Thymus (tissue), 14 donors: ENCODE measurements at places on chromosomes 7 and 10. TPM values are rescaled to one million over a fixed set of nuclear protein-coding genes. Genes with fewer than 3 reads are reported as not detected.

Gene SHH
- total RNA-seq, result 0.05 TPM

- H3K36me3 ChIP-seq, result no peaks in the 10 kb centered on the region
- no peak overlapping the region for H3K27ac ChIP-seq
- peaks cover 36% of the 10 kb centered on the region for H3K4me1 ChIP-seq
Observed at GRCh38 chr10:12613136-12613535, 263.8 kb downstream of the CAMK1D start.

Gene STOX1
- total RNA-seq, result 10.3 TPM

- H3K4me1 ChIP-seq, result peaks cover 18% of the 10 kb centered on the region
- peak overlapping the region; percentile 69 for H3K27ac ChIP-seq
- H3K27me3 ChIP-seq, result no peaks in the 10 kb centered on the region
- DNase-seq, result peak; percentile 84
Observed at GRCh38 chr10:45470098-45471012, 96.3 kb downstream of the ALOX5 start.

Gene PIK3AP1
- 8.1 TPM for total RNA-seq

GRCh38 chr7:140726281-140726680, 29.8 kb downstream of the NDUFB2 start:
- no peaks in the 10 kb centered on the region for H3K4me1 ChIP-seq
- H3K36me3 ChIP-seq, result no peaks in the 10 kb centered on the region

GRCh38 chr7:142880876-142881505, 4.6 kb downstream of the TRPV6 start:
- no peak overlapping the region for H3K4me3 ChIP-seq
- H3K36me3 ChIP-seq, result no peaks in the 10 kb centered on the region
- no peaks in the 10 kb centered on the region for H3K27me3 ChIP-seq
- peak; percentile 53 for DNase-seq
- no peak overlapping the region for H3K27ac ChIP-seq

GRCh38 chr7:112428715-112429114, 21.5 kb upstream of the IFRD1 start:
- no peaks in the 10 kb centered on the region for H3K4me1 ChIP-seq
- no peaks in the 10 kb centered on the region for H3K36me3 ChIP-seq
- no peak overlapping the region for H3K4me3 ChIP-seq
- H3K27me3 ChIP-seq, result no peaks in the 10 kb centered on the region

GRCh38 chr10:49610114-49610457, at the start of gene SLC18A3:
Gene SLC18A3 (plus strand): TSS chr10:49610310. CDS start chr10:49610741, 431 bp downstream.
- H3K36me3 ChIP-seq, result no peaks in the 10 kb centered on the region
- H3K4me3 ChIP-seq, result no peak within 1 kb of the TSS
- peaks cover 72% of the 10 kb centered on the region for H3K27me3 ChIP-seq
- no peaks in the 10 kb centered on the region for H3K4me1 ChIP-seq
- no peak within 1 kb of the TSS for H3K27ac ChIP-seq

Gene ZNF117
- total RNA-seq, result 7.6 TPM

GRCh38 chr10:31421322-31421721, 102.3 kb downstream of the ZEB1 start:
- H3K27ac ChIP-seq, result no peak overlapping the region
- no peaks in the 10 kb centered on the region for H3K27me3 ChIP-seq
- no peaks in the 10 kb centered on the region for H3K4me1 ChIP-seq
- H3K36me3 ChIP-seq, result no peaks in the 10 kb centered on the region

- H3K27me3 ChIP-seq, result no peaks in the 10 kb centered on the region
- no peak overlapping the region for H3K27ac ChIP-seq
- H3K4me1 ChIP-seq, result peaks cover 20% of the 10 kb centered on the region
Observed at GRCh38 chr7:27899601-27900000, 159.6 kb downstream of the TAX1BP1 start.

DNA sequence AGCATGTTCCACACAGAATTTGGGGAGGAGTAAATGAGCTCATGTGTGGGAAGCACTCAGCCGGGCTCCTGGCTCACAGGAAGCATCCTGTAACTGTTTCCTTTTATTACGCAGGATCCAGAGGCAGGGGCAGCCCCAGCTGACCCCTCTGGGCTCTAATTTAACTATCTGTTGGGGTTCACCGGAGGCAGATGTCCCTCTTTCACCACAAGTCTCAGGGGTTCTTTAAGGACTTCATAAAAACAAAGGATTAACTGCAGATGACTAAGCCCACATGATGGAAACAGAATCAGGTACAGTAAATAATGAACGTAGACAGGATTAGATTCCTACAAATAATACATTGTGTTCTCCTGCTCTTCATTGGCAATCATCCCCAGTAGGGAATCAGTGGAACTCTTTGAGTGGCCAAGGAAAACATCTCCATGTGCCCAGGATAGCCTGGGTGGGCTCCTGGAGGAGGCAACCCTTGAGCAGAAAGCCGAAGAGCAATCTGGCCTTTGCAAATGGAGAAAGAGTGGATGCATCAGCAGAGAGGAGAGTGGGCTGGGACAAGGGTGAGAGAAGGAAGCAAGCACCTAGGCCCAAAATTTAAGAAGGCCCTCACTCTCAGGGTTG, 24.6 kb downstream of the TBXAS1 start:
- no peak overlapping the region for H3K27ac ChIP-seq
- H3K36me3 ChIP-seq, result no peaks in the 10 kb centered on the region
- DNase-seq, result no peak
- H3K4me3 ChIP-seq, result no peak overlapping the region
- H3K27me3 ChIP-seq, result no peaks in the 10 kb centered on the region

Gene HMX2
- total RNA-seq, result 0.05 TPM

DNA sequence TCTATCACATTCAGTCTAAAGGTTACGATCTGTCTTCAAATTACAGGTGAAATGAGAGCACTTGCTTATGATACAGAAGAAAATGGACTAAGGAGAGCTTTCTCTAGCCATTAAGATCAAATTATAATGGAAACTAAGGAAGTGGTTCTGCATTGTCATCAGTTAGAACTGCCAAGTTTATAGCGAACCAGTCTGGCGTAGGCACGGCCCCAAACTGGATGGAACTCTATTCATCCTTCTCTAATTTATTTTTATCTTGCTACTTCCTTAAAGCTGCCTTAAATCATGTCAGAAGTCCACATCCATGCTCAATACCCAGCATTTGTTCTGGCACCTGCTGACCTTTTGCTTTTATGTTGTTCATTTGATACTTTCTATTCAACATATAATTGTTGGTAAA, 63.7 kb upstream of the APBB1IP start:
- H3K27ac ChIP-seq, result no peak overlapping the region
- no peak overlapping the region for H3K4me3 ChIP-seq
- no peaks in the 10 kb centered on the region for H3K36me3 ChIP-seq
- no peaks in the 10 kb centered on the region for H3K27me3 ChIP-seq
- H3K4me1 ChIP-seq, result no peaks in the 10 kb centered on the region

- no peaks in the 10 kb centered on the region for H3K4me1 ChIP-seq
- H3K4me3 ChIP-seq, result no peak overlapping the region
- no peaks in the 10 kb centered on the region for H3K27me3 ChIP-seq
- H3K36me3 ChIP-seq, result peaks cover 11% of the 10 kb centered on the region
- H3K27ac ChIP-seq, result no peak overlapping the region
Observed at GRCh38 chr7:105060437-105060836, 46.4 kb downstream of the KMT2E start.

DNA sequence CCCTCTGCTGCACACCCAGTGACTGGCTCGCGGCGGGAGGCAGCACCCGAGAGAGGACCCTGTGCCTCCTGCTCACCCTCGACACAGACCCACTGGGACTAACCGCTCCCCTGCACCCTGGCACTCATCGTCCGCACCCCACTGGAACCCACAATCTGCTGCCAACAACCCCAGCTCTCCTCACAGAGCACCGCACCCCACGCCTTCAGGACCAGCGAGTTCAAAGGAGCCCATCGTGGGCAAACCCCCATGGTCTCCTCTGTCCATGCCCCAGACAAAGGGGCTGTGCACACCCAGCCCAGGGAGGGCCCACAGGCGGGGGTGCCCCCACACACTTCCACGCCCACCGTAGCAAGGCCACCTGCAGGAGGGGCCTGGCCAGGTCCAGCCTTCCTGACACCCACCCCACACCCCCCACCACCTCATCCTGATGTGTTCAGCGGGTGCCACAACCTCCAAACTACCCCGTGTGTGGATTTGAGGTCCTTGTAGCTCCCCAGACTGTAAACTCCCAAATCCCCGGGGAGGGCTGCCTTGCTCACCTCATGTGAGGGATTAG, 14.0 kb downstream of the RASGEF1A start:
- DNase-seq, result no peak
- no peaks in the 10 kb centered on the region for H3K36me3 ChIP-seq
- H3K27me3 ChIP-seq, result peaks cover 5% of the 10 kb centered on the region
- H3K4me1 ChIP-seq, result no peaks in the 10 kb centered on the region
- H3K4me3 ChIP-seq, result no peak overlapping the region

- H3K27me3 ChIP-seq, result no peaks in the 10 kb centered on the region
- H3K4me3 ChIP-seq, result no peak overlapping the region
- no peak for DNase-seq
- H3K4me1 ChIP-seq, result no peaks in the 10 kb centered on the region
Observed at GRCh38 chr7:71096351-71096750, 35.6 kb upstream of the GALNT17 start.

- H3K4me1 ChIP-seq, result no peaks in the 10 kb centered on the region
- no peak for DNase-seq
- no peaks in the 10 kb centered on the region for H3K27me3 ChIP-seq
- no peak overlapping the region for H3K4me3 ChIP-seq
- H3K27ac ChIP-seq, result no peak overlapping the region
- peaks cover 14% of the 10 kb centered on the region for H3K36me3 ChIP-seq
Observed at GRCh38 chr10:68348265-68348741, 15.6 kb upstream of the PBLD start.

- peaks cover 82% of the 10 kb centered on the region for H3K27me3 ChIP-seq
- H3K4me1 ChIP-seq, result no peaks in the 10 kb centered on the region
- no peak overlapping the region for H3K4me3 ChIP-seq
- H3K36me3 ChIP-seq, result no peaks in the 10 kb centered on the region
- no peak for DNase-seq
- no peak overlapping the region for H3K27ac ChIP-seq
Observed at GRCh38 chr10:43265799-43266721, 805 bp downstream of the RASGEF1A start.

Gene CCL24
- 0.19 TPM for total RNA-seq

DNA sequence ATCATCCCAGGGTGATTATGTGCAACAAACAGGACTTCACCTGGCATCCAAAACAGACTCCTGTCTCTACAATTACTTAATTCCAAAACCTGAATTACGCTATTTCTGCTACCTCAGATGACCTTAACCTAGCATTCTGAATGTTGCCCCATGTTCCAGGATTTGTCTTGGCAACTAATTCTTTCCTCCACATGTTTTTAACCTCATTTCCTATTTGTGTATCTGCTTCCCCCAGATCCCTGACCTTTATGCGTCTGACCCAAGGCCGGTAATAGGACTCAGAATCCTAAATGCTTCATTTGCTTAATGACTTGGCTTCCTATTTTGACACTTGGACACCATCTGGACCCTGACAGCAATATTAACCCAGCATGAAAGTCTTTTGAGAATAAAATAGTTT, 8.7 kb upstream of the ING3 start:
- no peak for DNase-seq
- H3K27ac ChIP-seq, result no peak overlapping the region
- no peaks in the 10 kb centered on the region for H3K36me3 ChIP-seq
- no peak overlapping the region for H3K4me3 ChIP-seq
- H3K27me3 ChIP-seq, result peaks cover 2% of the 10 kb centered on the region

- H3K4me3 ChIP-seq, result no peak overlapping the region
- no peak overlapping the region for H3K27ac ChIP-seq
- no peaks in the 10 kb centered on the region for H3K27me3 ChIP-seq
- H3K4me1 ChIP-seq, result peaks cover 3% of the 10 kb centered on the region
Observed at GRCh38 chr7:74228951-74229900, 19.4 kb downstream of the LAT2 start.

Gene CARD11
- total RNA-seq, result 7.2 TPM

DNA sequence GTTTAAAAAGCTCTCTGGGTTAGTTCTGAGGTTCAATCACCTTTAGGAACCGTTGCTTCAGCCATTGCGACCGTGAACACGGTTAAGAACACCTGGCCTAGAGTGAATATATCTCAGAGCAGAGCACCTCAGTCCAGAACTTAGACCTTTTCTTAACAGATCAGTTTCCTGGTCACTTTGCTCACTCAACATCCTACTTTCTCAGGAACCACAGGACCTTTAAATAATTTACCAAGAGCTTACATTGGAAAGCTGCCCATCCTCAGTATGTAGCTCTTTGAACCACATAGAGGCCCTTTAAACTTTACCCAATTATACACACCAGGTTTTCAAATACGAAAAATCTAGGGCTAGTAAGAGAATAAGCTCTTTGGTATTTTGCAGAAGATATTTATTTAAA, 153.2 kb downstream of the NRBF2 start:
- H3K27me3 ChIP-seq, result no peaks in the 10 kb centered on the region
- no peak for DNase-seq
- no peaks in the 10 kb centered on the region for H3K4me1 ChIP-seq
- no peak overlapping the region for H3K27ac ChIP-seq
- no peaks in the 10 kb centered on the region for H3K36me3 ChIP-seq

Gene ZNF248
- total RNA-seq, result 8.8 TPM

DNA sequence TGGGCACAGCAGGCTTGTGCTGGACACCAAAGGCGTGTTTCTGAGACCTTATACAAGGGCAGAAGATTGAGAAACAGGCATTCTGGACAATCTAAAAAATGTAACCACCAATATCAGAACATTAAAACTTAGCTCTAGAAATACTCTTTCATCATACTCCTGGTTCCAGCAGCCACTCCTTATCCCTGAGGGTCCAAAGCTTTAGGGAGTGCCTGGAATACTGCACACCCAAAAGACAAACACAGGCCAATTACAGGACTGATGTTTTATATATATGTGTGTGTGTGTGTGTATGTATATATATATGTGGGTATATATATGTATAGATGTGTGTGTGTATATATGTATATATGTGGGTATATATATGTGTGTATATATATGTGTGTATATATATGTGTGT, 39.6 kb downstream of the FAM171A1 start:
- no peak overlapping the region for H3K27ac ChIP-seq
- no peaks in the 10 kb centered on the region for H3K4me1 ChIP-seq
- DNase-seq, result no peak
- no peak overlapping the region for H3K4me3 ChIP-seq
- no peaks in the 10 kb centered on the region for H3K36me3 ChIP-seq

- H3K4me1 ChIP-seq, result no peaks in the 10 kb centered on the region
- no peaks in the 10 kb centered on the region for H3K36me3 ChIP-seq
- no peaks in the 10 kb centered on the region for H3K27me3 ChIP-seq
- no peak overlapping the region for H3K27ac ChIP-seq
- DNase-seq, result no peak
Observed at GRCh38 chr7:13016592-13017332, 329.3 kb downstream of the ARL4A start.

- H3K4me1 ChIP-seq, result no peaks in the 10 kb centered on the region
- H3K27ac ChIP-seq, result no peak overlapping the region
- DNase-seq, result no peak
- no peaks in the 10 kb centered on the region for H3K36me3 ChIP-seq
- H3K4me3 ChIP-seq, result no peak overlapping the region
- no peaks in the 10 kb centered on the region for H3K27me3 ChIP-seq
Observed at GRCh38 chr7:137408126-137408525, 64.6 kb upstream of the PTN start.
